ENCODE measurements at places on chromosomes 1 and 21.

GRCh38 chr1:17075470-17076255 is 21.8 kb upstream of the SDHB start:
- DNase-seq = no peak

GRCh38 chr1:27660300-27660835 is 11.6 kb downstream of the IFI6 start:
- no peak for DNase-seq

GRCh38 chr1:79006564-79006963 is at the start of gene ADGRL4:
Gene ADGRL4 (minus strand): TSS chr1:79006730. CDS start chr1:79006654, 76 bp downstream.
- no peak for DNase-seq

GRCh38 chr1:167599957-167600581 is 30.0 kb upstream of the RCSD1 start:
- no peak for DNase-seq

DNA sequence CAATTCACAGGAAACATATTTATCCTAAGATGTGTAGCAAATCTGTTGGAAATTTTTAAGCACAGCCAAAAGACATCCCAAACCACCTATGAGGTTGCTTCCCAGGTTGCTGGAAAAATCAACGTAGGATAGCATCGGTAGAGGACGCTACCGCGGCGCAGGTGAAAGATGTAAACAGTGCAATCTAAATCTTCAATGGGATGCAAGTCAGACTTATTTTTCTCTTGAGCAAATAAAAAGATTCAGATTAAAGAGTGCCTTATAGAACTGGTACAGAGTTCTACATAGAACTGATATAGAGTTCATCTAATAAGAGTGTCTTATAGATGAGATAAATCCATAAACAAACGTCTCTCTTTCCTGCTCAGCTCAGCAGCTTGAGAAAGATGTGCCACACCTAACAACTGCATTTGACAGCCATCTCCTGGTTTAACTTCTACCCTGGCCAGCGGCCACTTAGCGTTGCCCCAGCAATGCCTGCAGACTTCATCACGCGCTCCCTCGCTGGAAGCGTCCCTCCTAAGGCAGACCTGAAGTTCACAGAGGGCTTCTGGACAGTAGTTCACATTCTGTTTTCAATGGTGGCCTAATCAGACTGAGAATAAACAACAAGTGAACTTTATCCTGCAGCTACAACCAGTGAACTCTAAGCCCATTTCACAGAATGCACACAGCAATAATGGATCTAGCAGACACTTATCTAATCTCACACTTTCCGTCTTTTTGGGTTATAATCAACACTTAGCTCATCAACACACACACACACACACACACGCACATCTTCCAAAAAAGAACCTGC is 164.5 kb downstream of the TOMM20 start:
- DNase-seq = no peak

DNA sequence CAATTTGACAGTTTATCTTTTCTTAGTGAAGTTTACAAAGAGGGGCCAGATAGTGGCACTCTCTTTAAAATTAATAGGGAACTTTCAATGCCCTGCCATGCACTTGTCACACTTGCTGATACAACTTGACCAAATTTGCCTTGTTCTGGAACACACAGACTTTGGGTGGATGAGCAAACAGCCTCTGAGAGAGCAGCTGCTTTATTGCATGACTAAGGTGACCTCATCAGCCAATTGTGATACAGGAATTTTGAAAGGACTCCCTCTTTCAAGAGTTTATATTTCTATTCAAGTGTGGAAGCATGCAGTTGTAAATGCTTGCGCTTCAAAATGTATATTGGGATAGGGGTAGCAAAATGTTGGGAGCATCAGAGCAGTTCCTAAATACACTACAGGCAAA is 2.1 kb upstream of the RGS1 start:
- no peak for DNase-seq

- DNase-seq = no peak
Observed at GRCh38 chr1:7422966-7423365, 348.1 kb upstream of the VAMP3 start.

DNA sequence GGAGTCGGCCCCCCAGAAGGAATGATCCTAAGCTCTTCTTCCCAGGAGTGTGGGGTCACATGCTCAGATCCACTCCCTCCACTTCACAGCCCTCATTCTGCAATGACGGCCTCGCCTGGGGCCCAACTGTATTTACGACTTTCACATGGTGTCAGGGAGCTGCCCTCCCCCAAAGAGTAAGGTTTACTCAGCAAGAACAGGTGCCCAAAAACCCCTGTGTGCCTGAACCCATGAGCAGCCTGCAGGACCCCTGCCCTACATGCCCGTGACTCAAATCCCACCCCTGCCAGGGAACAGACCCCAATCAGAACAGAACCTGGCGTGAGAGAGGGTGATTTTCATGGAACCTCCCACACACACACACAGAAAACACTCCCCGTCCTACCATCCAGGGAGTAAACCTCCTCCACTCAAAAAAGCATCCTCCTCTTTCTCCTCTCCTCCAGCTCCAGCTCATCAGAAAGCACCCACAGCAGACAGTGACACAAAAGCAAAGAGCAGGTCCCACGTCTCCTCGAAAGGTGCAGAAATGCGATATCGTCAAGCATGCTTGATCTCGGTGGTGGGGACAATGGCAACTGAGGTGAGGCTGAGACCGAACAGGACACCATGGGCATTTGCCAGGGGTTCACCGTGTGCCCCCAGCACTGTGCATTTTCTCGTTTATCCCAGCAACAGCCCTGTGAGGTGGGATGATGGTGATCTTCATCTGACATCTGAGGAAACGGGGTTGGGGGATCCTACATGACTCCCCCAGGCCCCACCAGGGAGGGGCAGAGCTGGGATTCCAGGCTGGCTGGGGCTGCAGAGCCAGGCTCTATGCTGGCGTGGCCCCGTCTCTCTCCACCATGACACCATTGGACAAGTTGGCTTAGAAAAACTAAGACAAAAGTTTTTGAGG is 397.9 kb downstream of the NPHP4 start:
- DNase-seq = no peak

DNA sequence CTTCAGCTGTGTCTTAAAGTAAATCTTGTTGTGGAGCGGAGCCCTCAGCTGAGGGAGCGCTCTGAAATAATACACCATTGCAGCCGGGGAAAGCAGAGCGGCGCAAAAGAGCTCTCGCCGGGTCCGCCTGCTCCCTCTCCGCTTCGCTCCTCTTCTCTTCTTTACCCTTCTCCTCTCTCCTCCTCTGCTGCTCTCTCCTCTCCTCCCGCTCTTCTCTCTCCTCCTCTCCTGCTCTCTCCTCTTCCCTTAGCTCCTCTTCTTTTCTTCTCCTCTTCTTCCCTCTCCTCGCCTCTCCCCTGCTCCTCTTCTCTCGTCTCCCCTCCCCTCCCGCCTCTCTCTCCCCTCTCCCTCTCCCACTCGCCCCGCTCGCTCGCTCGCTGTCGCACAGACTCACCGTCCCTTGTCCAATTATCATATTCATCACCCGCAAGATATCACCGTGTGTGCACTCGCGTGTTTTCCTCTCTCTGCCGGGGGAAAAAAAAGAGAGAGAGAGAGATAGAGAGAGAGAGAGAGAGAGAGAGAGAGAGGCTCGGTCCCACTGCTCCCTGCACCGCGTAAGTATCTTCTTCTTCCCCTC is at the start of gene PROX1:
PROX1 (plus strand) TSS at position 47 of the 580 bp plus-strand sequence. CDS start 8,563 bp downstream, outside the sequence.
- no peak for DNase-seq

DNA sequence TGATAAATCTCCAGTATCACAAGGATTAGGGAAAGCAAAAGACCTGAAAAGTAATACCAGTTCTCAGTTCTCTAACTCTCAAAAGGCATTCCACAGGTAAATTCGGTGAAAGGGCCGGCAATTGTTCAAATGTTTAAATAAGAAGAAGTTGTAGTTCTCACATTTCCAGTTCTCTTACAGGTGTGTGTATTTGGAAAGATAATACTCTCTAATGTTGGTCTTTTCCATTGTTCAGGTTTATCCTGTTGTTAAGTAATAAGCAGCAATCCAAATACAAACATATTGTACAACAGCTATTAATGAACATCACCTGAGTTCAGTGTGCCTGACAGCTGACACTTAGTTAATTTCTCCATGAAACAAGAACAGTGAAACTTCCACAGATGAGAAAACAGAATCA is 13.2 kb upstream of the PRKAB2 start:
- no peak for DNase-seq

GRCh38 chr1:109802136-109802900 is 38.6 kb upstream of the EPS8L3 start:
- no peak for DNase-seq

DNA sequence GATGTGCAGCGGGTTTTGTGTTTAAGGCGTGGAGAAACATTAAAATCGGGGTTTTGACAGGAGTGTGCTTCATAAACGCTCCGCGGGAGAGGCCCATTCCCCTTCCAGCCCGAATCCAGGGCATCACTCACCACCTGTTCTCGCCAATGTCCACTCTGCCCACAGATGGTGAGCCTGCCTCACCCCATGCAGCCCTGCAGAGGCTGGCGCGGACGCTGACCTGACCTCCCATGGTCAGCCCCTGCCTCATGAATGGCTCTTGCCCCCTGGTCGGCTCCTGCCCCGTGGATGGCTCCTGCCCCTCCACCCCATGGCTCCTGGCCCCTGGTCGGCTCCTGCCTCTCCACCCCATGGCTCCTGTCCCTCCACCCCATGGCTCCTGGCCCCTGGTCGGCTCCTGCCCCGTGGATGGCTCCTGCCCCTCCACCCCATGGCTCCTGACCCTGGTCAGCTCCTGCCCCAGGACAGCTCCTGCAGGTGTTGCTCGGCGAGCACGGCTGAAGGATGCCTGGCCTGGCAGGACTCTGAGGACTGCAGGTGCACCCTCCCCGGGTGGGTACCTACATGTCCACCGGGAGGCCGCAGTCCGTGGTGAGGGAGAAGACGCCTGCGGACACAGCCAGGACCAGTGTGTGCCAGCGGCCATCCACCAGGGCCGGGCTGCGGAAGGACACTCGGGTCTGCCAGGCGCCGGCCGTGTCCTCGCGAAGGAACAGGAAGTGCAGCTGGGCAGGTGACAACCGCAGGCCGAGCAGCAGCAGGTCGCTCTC is 6.7 kb downstream of the KRTAP10-1 start:
- no peak for DNase-seq

All from nucleus accumbens (tissue), 56 donors.